ENCODE measurements at places on chromosomes 12 and 14.

DNA sequence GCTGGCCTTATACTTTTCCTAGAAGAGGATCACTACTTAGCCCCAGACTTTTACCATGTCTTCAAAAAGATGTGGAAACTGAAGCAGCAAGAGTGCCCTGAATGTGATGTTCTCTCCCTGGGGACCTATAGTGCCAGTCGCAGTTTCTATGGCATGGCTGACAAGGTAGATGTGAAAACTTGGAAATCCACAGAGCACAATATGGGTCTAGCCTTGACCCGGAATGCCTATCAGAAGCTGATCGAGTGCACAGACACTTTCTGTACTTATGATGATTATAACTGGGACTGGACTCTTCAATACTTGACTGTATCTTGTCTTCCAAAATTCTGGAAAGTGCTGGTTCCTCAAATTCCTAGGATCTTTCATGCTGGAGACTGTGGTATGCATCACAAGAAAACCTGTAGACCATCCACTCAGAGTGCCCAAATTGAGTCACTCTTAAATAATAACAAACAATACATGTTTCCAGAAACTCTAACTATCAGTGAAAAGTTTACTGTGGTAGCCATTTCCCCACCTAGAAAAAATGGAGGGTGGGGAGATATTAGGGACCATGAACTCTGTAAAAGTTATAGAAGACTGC, 1.5 kb downstream of the MGAT2 start:
- DNase-seq = no peak

DNA sequence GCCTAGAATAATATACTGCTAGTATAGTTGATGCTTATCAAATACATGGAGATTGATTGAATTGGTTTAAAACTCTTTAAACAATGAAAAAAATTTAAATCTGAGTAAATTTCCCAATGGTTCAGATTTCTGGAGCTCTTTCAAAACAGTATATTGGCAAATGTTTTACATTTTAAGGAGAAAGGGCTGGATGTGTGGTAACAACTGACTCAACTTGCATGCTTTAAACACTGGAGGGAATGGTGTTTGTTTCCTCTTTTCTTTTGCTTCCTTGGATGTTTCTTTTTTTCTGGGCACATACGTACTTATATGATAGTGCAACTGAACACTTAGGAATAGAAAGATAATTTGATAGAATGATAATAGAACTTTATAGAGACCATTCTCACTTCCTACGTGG, 73.8 kb upstream of the RFX4 start:
- DNase-seq = no peak

DNA sequence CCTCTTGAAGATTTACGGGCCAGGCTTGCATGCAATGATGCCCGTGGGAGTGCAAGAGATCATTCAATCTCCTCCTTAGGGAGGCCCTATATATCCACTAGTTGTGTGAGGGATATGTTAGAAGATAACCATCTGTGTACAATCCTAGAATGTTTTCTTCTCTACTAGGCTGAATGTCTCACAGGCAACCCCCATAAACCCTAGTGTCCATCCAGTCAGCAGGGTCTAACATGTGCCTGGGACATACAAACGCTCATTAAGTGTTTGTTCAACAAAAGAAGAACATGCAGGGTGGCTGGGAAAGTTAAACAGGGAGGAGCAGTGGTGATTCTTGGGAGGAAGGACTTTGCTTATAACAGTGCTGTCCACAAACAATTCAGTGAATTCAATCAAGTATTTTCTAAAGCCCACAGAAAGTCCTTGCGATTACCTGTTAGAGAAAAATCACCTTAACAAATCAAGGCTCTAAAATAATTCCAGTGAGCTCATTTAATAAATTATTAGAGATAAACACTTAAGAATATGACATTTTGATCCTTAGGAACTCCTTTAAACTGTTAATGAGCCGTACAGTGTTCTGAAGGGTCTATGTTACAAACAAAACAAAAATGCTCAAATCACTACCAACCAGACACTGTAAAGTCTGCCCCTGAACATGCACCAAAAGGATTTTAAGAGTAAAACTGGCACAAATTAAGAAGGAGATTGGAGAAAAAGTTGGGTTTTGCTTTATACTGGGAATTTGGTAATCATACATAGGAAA, 96.6 kb upstream of the FERMT2 start:
- DNase-seq = no peak

DNA sequence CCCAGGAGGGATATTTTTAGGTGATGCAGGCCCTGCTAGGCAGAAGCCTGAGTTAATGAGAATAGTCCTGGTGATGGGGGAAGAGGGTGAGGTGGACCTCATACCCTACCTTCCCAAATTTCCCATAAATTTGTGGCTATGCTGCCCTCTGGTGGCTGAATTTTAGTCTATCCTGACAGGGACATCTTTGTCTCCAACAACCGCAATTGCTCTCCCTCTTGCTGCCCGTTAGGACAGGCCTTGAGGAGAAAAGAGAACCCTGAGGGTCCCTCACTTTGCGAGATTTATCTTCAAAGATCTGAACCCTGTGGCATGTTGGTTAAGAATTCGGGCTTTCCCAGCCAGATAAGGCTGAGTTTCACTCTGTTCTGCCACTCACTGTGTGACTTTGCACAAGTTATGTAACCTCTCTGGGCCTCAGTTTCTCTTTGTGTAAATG, 9.8 kb upstream of the ZNF385A start:
- DNase-seq = peak; percentile 40

DNA sequence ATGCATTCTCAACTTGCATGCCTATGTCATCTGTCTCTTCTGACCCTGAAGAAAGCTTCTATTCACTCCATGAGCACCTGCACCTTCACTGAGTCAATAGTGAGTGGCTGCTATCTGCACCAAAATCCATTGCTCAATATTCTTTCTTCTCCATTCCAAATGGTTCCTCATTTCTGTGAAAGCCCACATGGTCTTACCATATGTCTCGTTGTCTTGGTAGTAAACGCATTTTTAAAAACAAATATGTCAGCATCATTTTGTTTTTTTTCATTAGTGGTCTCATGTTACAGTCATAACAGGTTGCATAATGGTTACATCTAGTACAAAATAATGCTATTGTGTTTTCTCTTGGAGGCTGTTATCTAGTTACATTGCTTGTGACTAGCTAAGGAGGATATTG, 106.9 kb upstream of the CPM start:
- DNase-seq = no peak

DNA sequence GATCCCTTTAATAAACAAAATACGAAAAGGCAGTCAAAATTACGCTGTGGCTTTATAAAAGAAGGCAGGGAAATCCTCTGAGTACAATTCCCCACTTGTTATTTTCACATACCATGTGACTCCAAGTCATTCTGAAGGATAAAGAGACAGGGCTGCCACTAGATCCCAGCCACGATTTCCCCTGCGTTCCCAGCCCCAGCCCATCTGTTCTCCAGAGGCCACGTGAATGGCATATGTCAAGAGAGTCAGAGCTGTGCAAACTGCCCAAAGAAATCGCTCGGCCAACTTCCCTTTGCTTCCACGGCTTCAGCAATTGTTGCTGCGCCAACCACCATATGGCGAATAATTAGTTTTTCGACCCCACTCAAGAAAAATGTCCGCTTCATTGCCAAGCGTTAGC, 161.3 kb downstream of the C12orf42 start:
- DNase-seq = no peak
